ENCODE measurements at places on chromosomes 6 and 20.

DNA sequence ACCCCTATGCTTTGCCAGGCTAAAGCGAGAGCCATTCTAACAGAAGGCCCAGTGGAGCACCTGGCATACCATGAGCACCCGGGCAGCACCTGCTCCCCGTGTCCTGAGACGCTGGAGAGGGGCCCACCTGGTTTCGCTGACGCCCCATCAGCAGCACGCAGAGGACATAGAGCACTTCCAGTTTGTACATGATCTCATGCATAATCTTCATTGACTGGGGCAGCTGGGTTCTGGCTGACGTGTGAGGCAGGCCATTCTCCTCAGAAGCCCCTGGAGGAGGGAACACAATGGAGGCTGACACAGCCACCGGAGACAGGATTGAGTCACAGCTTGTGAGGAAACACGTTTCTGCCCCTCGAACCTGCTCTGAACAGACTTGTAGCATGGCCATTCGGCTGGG is 65.4 kb downstream of the MYH7B start:
- DNase-seq: no peak
- H3K4me3 ChIP-seq: no peak overlapping the region
- no peaks in the 10 kb centered on the region for H3K27me3 ChIP-seq
- no peak overlapping the region for H3K27ac ChIP-seq

DNA sequence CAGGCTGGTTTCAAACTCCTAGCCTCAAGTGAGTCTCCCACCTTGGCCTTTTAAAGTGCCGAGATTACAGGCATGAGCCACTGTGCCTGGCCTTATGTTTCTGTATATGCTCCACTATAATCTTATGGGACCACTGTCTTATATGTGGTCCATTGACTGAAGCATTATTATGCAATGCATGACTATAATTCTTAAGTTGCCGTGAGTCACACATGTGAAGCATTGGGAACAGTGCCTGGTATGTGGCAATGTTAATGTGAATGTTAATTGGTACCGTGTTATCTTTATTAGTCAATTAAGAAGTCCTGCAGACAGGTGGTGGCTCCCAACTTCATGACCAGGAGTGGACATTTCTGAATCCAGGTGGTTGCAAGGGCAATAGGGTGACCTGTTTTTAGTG is 14.7 kb upstream of the ASXL1 start:
- H3K4me1 ChIP-seq: no peaks in the 10 kb centered on the region
- H3K4me3 ChIP-seq: no peak overlapping the region
- H3K27ac ChIP-seq: no peak overlapping the region
- DNase-seq: no peak

- H3K27me3 ChIP-seq: no peaks in the 10 kb centered on the region
- H3K4me3 ChIP-seq: no peak overlapping the region
- DNase-seq: no peak
These were observed 97.2 kb downstream of the OPN5 start for GRCh38 chr6:47879015-47879414.

- no peak overlapping the region for H3K27ac ChIP-seq
- H3K36me3 ChIP-seq: no peaks in the 10 kb centered on the region
- H3K4me1 ChIP-seq: no peaks in the 10 kb centered on the region
These were observed 22.7 kb downstream of the SLC12A5 start for GRCh38 chr20:46051556-46052308.

DNA sequence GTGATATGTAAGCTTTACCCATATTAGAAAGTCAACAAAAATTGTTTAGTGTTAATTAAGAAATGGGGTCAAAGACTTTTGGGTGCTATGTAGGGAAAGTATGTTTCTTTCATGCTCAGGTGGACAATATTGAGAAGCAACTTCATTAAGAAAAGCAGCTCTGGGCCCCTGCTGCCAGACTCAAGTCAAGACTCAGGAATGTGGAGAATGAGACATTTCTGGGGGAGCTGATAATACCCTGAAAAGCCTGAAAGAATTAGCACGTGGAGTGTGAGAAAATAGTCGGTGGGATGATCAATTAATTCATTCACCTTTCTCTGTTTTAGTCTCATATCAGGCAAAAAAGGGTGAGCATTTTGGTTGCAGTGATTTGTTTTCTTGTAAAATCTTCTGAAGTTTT is 175.1 kb upstream of the IMPG1 start:
- H3K4me3 ChIP-seq: no peak overlapping the region
- H3K4me1 ChIP-seq: no peaks in the 10 kb centered on the region
- no peak overlapping the region for H3K27ac ChIP-seq
- no peaks in the 10 kb centered on the region for H3K27me3 ChIP-seq
- H3K36me3 ChIP-seq: no peaks in the 10 kb centered on the region

GRCh38 chr6:17202526-17202925 is 78.6 kb upstream of the RBM24 start:
- no peak overlapping the region for H3K27ac ChIP-seq
- no peaks in the 10 kb centered on the region for H3K36me3 ChIP-seq
- no peaks in the 10 kb centered on the region for H3K27me3 ChIP-seq
- H3K4me1 ChIP-seq: no peaks in the 10 kb centered on the region

DNA sequence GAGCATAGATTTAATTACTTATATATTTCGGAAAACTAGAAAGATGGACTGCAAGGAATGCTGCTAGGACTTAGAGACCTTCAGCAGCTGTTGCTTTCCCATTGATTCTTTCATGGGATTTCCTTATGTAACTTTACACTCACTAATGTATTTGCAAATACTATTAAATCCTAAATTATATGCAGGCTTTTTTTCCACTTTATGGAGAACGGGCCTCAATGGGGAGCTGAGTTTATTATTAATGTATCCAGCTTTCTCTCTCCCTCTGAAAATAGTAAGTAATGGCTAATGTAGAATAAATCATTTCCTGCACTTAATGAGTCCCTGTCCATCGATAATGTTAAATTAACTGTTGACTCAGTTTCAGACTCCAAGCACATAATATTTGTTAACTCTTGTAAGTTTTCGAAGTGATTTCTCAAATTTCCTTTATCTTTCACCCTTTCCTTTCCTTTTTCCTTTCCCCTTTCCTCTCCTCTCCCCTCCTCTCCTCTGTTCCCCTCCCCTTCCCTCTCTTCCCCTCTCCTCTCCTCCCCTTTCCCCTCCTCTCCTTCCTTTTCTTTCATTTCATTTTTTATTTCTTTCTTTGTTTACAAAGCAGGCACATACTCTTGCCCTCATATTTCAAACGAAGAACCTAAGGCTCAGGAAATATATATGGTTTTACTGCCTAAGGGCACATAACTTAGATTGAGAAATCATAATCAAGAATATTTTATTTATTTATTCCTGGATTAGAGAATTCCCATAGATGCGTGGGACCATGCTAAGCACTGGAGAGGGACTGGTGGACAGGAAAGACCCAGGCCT is 503.6 kb downstream of the MMUT start:
- no peak for DNase-seq
- H3K4me1 ChIP-seq: no peaks in the 10 kb centered on the region
- no peak overlapping the region for H3K27ac ChIP-seq
- H3K4me3 ChIP-seq: no peak overlapping the region

- no peaks in the 10 kb centered on the region for H3K27me3 ChIP-seq
- H3K4me3 ChIP-seq: no peak overlapping the region
- DNase-seq: peak; percentile 80
- peaks cover 7% of the 10 kb centered on the region for H3K36me3 ChIP-seq
- no peaks in the 10 kb centered on the region for H3K4me1 ChIP-seq
- H3K27ac ChIP-seq: no peak overlapping the region
These were observed 40.6 kb downstream of the TRIM38 start for GRCh38 chr6:26003102-26003694.

GRCh38 chr6:92763274-92763584 is 656.1 kb downstream of the EPHA7 start:
- H3K27me3 ChIP-seq: no peaks in the 10 kb centered on the region
- no peaks in the 10 kb centered on the region for H3K36me3 ChIP-seq
- no peak overlapping the region for H3K4me3 ChIP-seq
- H3K4me1 ChIP-seq: no peaks in the 10 kb centered on the region
- H3K27ac ChIP-seq: no peak overlapping the region
